Heart right ventricle (tissue), 16 donors: ENCODE measurements at places on chromosomes 6 and 20.

- no peak for DNase-seq
Observed at GRCh38 chr20:60507087-60507694, 549.0 kb downstream of the CDH26 start.

GRCh38 chr6:7051780-7052442 lies 55.9 kb upstream of the RREB1 start:
- peak; percentile 64 for DNase-seq

- DNase-seq = no peak
Observed at GRCh38 chr20:13229538-13229937, 8.5 kb downstream of the ISM1 start.

DNA sequence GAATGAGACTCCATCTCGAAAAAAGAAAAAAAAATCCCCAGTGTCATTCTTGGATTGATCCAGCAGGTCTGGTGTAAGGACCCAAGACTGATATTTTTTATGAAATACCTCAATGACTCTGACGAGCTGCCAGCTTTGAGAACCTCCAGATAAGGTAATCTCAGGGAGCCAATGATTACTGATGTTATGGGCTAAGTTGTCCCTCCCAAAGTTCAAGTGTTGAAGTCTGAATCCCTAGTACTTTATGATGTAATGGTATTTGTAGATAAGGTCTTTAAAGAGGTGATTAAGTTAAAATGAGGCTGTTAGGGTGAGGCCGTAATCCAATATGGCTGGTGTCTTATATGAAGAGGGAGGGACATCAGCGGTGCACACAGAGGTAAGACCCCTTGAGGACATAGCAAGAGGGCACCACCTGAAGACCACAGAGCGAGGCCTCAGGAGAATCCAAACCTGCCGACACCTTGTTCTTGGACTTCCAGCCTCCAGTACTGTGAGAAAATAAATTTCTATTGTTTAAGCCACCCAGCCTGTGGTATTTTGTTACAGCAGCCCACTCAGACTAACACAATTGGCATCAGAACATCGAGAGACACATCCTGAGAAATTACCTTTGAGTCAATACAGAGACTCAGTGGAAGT lies 19.7 kb upstream of the DDO start:
- DNase-seq = no peak

DNA sequence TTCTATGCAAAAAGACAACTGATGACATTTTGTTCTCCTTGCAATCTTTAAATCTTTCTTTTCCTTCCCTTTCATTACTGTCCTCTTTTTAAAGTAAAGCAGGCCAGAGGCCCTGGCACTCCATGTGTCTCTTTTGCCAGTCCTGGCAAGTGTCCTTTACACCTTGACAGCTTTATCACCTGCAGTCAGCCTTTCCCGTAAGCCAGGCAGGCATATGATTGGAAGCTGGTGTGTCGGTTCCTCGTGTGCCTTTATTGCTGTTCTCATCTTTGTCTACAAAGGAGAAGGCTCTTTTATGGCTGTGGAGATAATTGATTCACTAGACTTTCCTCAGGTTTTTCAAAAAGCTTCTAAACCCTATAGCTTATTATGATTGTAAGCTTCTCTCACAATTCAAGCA lies 162.3 kb upstream of the FBXL4 start:
- DNase-seq = no peak

DNA sequence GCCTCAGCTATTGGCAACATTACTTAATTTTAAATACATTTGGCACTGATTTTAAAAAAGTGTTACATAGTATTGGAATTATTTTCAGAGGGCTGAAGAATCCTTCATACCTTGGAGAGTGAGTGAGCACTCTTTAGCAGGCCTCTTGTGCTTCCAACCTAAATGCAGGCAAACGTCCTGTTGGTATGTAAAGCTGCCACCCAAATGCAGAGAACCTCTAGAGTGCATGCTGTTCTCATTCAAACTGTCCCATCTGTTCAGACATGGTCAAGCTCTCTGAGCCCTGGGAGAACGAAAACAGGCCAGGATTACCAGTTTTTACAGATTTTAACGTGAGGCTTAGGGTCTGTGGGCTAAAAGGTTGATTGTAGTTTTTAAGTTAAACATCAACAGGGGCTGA lies 378.0 kb upstream of the FLRT3 start:
- DNase-seq = no peak

DNA sequence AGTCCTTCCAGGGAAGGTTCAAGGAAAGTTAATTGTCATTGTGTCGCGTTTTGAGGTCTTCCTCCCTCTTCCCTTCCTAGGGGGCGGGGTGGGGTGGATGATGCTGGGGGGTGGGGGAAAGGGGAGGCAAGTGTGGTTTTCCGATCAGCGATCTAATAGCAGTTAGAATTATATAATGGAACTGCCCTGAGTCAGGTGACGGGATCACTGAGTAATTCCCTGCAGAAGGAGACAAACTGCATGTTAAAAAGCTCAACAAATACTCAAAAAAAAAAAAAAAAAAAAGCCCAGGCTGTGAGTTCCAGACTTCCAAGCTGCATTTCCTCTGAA lies 240.4 kb downstream of the PHACTR1 start:
- no peak for DNase-seq

GRCh38 chr20:49557449-49557848 lies 10.5 kb downstream of the PTGIS start:
- no peak for DNase-seq

DNA sequence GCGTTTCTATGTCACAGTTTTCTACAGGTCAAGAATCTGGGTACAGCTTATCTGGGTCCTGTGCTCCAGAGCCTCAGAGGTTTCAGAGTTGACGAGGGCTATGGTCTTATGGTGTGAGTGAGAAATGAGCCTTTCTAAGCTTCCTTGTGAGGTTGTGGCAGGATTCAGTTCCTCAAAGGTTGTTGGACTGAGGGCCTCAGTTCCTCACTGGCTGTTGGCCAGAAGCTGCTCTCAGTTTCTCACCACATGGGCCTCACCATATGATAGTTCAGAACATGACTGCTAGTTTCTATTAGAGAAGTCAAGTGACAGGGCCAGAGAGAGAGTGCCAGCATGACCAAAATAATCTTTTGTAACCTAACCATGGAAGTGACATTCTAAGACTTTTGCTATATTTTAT lies 96.1 kb downstream of the NUS1 start:
- no peak for DNase-seq

GRCh38 chr6:122817766-122818165 lies 28.7 kb downstream of the SMPDL3A start:
- DNase-seq = no peak

GRCh38 chr20:6768228-6769140 lies 998 bp downstream of the BMP2 start:
- DNase-seq = peak; percentile 29

DNA sequence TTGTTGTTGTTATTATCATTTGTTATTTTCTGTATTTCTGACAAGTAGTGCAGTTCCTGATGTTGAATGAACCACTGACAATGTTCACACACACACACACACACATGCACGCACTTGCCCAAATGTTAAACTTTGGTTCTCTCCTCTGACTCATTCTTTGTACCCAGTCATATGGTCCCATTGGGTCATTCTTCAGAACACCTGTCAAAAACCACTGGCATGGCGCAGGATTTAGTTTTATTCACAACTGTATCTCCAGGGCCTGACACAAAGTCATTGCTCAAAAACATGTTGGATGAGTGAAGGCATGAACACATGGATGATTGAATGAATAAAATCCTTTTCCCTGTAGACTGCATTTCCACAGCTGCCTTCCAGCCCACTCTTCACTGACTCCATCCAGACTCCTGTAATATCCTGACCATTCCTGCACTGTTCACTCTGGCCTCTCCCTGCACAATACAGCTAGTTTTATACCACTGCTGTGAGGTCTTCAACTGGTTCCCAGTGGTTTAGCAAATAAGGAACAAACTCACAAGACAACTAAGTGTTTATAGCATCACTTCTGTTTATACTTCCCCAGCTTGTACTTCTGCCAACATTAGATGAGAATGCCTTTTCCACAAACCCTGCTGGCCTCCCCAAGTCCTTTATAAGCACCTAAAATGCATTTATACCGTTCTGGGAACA lies 6.9 kb upstream of the CST11 start:
- DNase-seq = no peak

GRCh38 chr20:49279677-49280462 lies 2.0 kb upstream of the ZNFX1 start:
- no peak for DNase-seq
